HFFc6 (cell line): ENCODE measurements at places on chromosomes 2 and 18. TPM values are rescaled to one million over a fixed set of nuclear protein-coding genes. Genes with fewer than 3 reads are reported as not detected.

NYAP2 gene
- total RNA-seq, result not detected in 2 replicates

KATNAL2 gene
- total RNA-seq, result 0.29 to 0.97 TPM (median 0.78 TPM) in 3 replicates

NCKAP1 gene
- 124 to 158 TPM (median 144 TPM) in 3 replicates for total RNA-seq

PROM2 gene
- 0.21 to 0.33 TPM (median 0.23 TPM) in 3 replicates for total RNA-seq

IMMT gene
- 80.6 to 89.0 TPM (median 86.6 TPM) in 3 replicates for total RNA-seq

HMSD gene
- total RNA-seq, result 0.21 TPM in 1 of 3 replicates, not detected in the others

SLC4A5 gene
- total RNA-seq, result 0.31 TPM in 1 of 2 replicates, not detected in the other

GRCh38 chr2:51649366-51649765 is 617.4 kb upstream of the NRXN1 start:
- DNase-seq, result no peak

DNA sequence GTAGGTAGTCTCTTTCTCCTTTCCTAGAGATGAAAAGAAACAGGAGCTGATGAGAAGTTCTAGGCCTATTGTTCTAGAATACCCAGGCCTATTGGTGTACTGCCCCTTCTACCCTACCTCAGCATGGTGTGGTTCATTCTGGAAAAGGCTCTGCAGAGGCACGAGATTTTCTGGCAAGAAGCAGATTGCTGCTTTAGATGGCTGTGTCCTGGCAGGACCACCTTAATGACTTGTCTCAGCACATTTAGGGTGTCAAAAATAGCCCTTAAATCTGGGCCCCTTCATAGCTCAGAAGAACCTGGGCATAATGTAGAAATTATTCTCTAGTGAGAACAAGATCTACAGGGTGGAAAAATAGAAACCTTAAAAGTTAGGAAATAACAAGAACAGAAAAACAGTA is 87.9 kb downstream of the BCL2L11 start:
- no peak for DNase-seq

- no peak for DNase-seq
These were observed 30.9 kb downstream of the CENPO start for GRCh38 chr2:24824071-24824588.

GRCh38 chr2:26462511-26463243 is 15.2 kb downstream of the OTOF start:
- peak; percentile 66 for DNase-seq

DNA sequence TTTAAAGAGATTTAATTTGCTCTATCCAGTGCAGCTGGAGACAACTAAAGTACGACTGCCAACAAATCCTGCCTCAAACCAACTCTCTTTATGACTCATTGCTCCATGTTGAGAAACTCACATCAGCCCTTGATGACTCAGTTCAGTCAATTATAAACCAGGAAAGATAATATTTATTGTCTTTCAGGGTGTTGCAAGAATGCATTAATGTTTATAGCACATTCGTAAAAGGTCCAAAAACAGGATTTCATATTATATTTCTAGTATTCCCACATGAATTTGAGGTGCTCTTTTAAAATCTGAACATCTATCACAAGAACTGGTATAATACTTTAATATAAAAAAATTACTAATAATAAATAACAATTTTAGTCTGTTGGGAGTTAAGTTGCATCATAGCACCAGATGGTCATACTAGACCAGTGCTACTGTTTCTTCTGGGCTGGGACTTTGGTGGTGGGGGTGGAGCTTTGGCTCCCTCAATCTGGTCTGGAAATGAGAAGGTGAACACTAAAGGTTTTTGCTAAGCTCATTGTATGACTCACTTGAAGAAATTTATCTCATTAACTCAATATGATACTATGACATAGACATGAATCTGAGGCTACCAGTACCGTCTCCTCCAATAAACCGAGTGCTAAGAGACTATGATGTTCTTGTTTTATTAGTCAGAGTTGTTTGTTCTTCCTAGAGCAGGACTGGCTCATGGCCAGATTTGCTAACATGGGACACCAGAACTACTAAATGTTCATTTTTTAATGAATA is 26.6 kb upstream of the MAP3K20 start:
- DNase-seq, result peak; percentile 98

DNA sequence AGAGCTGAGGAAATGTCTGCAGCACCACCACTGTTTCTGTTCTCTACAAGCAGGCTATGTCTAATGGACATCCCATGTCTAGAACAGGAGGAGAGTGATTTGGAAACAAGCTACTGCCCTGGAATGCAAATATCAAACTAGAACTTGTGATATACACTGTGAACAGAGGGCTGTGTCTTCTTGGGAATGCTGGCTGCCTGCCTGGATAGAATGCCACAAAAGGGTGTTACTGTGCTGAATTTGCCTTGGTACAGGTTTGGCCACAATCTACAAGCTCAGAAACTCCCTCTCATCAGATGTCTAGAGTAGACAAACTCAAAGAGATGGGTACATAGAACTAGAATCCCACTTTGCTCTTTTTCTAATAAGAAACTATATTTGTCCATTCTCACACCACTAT is 170.5 kb downstream of the NYAP2 start:
- DNase-seq, result no peak

- DNase-seq, result no peak
These were observed 40.7 kb upstream of the TEX51 start for GRCh38 chr2:126858013-126858412.

GRCh38 chr18:55229682-55230081 is 270.4 kb upstream of the CCDC68 start:
- no peak for DNase-seq

DNA sequence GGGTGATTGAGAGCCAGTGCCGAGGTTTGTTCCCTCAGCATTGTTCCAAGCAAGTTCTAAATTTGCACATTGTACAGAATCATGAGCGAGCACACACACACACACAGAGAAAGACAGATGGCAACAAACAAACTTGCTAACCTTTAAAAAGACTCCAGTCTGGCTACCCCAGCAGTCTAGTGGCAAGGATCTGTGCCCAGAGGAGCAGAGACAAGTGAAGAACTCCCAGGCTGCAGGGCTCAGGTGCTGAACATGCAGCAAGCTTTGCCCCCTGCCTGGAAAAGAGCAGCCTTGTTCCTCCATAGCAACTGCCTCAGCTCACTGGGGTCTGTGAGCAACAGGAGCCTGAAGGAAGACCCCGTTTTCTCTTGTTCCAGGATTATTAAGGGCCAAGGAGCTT is 169.2 kb upstream of the CCDC68 start:
- no peak for DNase-seq

- DNase-seq, result no peak
These were observed 12.5 kb downstream of the TMEM178A start for GRCh38 chr2:39678170-39678569.

DNA sequence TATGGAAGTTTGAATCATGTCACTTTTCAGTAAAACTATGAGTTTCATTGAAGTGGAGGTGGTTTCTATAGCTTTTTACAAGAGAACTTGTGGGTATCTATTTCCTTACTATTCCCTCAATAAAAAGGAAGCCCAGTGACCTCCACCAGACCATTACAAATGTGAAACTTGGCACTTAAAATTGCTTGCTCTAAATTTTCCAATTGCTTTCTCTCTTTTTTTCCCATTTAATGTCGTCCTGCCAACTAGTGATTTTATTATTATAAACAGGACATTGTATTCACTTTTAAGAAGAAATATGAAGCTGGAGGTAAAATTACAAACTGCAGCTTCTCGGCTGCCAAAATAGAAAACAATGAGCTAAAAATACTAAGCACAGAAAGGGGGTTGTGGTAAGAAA is 208.2 kb upstream of the ALPP start:
- DNase-seq, result no peak

DNA sequence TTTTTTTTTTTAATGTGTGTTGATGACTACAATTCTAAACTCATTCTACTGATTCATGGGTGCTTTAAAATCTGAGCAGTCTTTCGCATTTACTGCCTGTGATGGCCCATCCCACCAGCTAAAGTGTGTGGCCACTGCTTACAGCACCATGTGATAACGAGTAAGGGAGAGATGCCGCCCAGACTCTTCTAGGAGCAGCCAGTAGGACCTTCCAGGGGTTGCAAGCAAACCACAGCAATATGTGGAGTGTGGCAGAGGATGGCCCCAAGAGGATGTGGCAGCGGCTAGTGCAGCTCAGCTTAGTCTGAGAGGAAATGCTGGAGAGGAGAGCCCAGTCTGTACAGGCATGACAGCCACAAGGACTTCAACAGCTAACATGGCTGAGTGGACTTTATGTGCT is 14.9 kb downstream of the IL1B start:
- no peak for DNase-seq

GRCh38 chr2:96117701-96118588 is 1.6 kb upstream of the ADRA2B start:
- no peak for DNase-seq

DNA sequence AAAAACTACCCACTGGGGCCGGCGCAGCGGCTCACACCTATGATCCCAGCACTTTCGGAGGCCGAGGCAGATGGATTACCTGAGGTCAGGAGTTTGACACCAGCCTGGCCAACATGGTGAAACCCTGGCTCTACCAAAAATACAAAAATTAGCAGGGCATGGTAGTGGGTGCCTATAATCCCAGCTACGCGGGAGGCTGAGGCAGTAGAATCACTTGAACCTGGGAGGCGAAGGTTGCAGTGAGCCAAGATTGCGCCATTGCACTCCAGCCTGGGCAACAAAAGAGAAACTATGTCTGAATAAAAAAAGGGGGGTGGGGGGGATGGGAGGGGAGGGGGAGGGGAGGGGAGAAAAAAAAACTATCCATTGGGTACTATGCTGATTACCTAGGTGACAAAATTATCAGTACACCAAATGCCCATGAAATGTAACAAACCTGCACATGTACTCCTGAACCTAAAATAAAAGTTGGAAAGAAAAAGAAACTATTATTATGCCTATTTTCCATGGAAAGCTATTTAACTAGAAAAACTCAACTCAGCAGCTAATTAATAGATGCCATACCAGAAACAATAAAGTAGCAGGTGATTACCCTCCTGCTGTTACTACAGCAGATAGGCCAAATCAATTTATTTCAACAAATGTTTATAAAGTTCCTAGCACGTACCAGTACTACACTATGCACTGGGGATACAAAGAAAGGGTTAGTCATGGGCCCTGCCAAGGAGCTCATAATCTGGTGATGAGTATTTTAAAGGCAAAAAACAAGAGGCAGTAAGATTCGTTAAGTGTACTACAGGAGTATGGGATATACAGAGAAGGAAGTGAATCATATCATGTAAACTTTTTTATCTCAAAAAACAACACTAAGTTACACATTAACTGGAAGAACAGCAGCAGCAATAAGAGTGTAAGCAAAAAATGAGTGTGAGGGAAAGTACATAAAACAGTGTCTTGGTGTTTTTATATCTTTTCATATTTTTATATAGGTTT is 112.8 kb upstream of the SLC39A10 start:
- DNase-seq, result peak; percentile 81

DNA sequence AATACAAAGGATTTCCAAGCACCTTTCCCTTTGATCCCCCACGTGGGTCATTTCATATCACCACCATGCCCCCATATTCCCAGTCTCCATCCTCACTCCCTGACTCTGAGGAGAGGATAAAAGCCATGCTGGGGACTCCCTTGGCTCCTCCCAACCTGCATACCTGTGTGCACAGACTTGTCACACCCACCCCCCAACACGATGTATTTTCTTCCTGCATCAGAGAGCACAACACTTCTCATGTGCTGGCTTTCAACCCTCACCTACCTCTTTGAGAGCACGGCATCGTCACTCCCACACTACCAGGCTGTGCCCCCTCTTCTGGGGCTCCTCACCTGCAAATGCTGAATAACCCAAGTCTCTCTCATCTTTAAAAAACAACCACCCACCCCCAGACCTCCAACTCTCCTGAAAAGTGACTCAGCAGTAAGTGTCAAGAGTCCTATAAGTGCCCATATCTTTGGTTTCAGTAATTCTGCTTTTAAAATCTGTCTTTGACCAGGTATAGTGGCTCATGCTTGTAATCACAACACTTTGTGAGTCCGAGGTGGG is 53.1 kb downstream of the AP1S3 start:
- no peak for DNase-seq

DNA sequence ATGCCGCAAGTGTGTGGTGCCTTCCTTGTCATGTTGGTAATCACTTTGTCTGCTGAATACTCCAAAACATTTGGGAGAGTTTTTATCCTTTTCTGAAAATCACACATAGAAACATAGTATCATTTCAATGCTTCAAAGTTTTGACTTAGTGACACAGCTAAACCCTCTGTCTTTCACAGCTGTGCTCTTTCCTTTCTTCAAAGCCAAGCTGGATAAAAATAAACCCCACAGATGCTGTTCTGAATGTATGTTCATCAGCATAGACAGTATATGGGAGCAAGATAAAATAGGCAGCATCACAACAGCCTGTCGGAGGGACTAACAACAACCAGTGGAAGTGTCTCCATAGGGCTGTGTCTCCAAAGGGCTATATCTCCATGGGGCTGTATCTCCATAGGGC is 331.3 kb upstream of the DCC start:
- DNase-seq, result no peak
